ENCODE measurements at places on chromosomes 5 and 9.

GRCh38 chr5:170361116-170361515 is 28.1 kb downstream of the KCNMB1 start:
- no peak for DNase-seq

DNA sequence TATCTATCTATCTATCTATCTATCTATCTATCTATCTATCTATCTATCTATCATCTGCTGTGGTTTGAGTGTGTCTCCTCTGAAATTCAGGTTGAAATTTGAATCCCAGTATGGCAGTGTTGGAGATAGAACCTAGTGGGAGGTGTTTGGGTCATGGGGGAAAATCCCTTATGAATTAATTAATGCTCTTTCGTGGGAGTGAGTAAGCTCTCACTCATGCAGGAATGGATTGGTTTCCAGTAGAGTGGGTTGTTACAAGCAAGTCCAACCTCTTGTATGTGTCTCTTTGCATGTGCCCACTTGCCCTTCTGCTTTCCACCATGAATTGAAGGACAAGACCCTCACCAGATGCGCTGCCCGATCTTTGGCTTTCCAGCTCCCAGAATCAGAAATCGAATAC is 113.0 kb downstream of the ANXA1 start:
- peak; percentile 33 for DNase-seq

GRCh38 chr5:95081500-95081960 is 203.4 kb downstream of the MCTP1 start:
- DNase-seq, result peak; percentile 84

- peak; percentile 30 for DNase-seq
Observed at GRCh38 chr9:91310037-91310436, 51.7 kb downstream of the AUH start.

DNA sequence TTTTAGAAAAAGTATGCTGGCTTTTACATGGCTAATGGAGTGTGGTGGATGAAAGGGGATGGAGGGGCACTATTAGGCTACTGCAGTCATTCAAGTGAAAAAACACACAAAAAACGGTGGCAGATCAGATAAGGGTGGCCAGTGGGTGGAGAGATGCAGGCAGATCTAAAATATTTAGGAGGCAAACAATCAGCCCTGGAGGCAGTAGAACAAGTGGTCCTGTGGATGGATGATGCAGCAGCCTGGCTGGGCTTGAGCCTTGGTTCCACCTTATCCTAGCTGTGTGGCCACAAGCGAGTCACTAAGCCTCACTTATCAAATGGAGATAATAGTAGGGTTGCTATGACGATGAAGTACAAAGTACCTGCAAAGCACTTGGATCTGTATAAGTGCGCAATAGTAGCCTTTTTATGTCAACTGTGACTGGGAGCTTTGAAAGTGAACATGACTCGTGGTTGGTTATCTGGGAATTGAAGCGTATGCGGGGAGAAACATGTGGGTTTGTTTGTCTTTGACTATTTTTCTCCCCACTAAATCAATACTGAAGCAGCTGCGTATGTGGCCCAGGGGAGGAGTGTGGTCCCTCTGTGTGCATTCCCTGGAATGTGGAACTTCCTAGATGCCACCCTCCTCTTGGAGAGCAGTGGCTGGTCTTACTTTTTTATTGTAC is 20.2 kb downstream of the NSG2 start:
- no peak for DNase-seq

GRCh38 chr5:589588-589987 is 22.6 kb upstream of the CEP72 start:
- DNase-seq, result no peak

- DNase-seq, result no peak
Observed at GRCh38 chr5:134608555-134608954, 24.1 kb downstream of the SAR1B start.

GRCh38 chr5:166551384-166551783 is 1740.1 kb upstream of the WWC1 start:
- DNase-seq, result no peak

- peak; percentile 88 for DNase-seq
Observed at GRCh38 chr9:81686614-81687520, 2.5 kb downstream of the TLE1 start.

GRCh38 chr5:113197456-113198200 is 221.0 kb downstream of the DCP2 start:
- DNase-seq, result no peak

DNA sequence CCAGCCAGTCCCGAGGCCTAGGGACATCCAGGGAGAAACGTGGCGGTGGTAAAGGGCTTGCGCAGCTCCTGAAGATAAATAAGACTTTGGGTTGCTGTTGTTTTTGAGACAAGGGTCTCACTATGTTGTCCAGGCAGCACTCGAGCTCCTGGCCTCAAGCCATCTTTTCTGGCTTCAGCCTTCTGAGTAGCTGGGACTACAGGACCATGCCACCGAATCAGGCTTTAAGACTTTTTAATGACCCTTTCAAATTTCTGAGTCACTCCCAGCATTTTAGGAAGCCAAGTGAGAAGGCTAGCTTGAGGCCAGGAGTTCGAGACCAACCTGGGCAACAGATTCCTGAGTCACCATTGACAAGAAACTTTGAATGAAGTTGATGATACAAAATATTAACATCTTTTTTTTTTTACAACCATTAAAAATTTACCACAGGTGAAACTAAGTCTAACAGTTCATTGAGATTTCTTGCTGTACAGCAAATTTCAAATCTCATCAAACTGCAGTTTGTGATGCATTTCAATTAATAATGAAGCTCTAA is 817 bp upstream of the GNE start:
- no peak for DNase-seq

DNA sequence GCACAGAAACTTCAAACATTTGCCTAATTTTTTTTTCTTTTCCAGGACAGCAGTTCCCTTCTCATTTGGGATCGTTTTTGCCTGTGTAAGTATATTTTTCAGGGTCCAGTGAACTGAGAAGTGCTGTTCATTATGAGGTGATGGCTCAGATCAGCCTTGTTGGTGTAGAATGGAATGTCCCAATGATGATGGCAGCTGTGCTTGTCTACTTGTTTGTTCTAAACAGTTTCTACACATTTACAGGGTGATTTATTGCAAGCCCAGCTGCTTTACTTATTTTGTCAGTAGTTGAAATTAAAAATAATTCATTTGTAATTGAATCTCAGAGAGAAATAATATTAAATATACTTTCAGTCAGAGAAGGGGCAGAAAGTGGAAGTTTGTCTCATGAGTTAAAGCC is 337.6 kb upstream of the SEMA6A start:
- no peak for DNase-seq

GRCh38 chr9:35656348-35656747 is 1.5 kb downstream of the RMRP start:
- DNase-seq, result no peak

GRCh38 chr5:10620346-10620745 is 56.5 kb downstream of the ANKRD33B start:
- no peak for DNase-seq

DNA sequence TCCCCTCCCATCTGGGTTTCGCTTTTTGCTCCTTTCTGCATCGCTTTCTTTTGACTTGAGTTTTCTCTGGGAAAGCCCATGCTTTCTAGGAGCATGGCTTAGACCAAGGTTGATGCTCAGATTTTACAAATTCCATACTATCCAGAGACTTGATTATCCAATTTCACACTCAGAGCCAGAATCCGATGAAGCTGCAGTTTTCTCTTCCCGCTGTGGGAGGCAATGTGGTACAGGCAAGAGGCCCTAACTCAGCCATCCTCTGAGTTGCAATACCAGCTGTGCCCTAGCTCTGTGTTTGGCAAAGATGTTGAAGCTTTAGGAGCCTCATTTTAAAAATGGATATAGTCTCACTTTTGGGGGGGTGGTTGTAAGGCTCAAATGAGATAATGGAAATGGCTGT is 85.1 kb downstream of the BRINP1 start:
- no peak for DNase-seq

DNA sequence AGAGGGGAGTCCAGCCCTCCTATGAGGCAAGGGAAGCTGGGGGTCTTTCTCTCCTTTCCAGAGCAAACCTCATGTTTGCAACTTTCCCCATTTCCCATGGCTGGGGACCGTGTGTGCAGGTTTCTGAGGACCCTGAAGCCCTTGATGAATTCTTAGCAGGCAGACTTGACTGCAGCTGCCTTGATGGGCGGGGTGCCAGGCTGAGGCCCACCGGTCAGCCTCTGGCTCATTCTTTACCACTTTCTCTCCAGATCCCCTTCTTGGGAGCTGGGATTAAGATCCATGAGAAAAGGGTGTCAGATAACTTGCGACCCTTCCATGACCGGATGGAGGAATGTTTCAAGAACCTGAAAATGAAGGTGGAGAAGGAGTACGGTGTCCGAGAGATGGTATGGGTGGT is 30.0 kb upstream of the FOXI1 start:
- DNase-seq, result no peak

- DNase-seq, result no peak
Observed at GRCh38 chr9:105993921-105994715, 299.8 kb downstream of the TMEM38B start.

GRCh38 chr5:63743096-63743798 is 219.0 kb downstream of the HTR1A start:
- DNase-seq, result no peak

DNA sequence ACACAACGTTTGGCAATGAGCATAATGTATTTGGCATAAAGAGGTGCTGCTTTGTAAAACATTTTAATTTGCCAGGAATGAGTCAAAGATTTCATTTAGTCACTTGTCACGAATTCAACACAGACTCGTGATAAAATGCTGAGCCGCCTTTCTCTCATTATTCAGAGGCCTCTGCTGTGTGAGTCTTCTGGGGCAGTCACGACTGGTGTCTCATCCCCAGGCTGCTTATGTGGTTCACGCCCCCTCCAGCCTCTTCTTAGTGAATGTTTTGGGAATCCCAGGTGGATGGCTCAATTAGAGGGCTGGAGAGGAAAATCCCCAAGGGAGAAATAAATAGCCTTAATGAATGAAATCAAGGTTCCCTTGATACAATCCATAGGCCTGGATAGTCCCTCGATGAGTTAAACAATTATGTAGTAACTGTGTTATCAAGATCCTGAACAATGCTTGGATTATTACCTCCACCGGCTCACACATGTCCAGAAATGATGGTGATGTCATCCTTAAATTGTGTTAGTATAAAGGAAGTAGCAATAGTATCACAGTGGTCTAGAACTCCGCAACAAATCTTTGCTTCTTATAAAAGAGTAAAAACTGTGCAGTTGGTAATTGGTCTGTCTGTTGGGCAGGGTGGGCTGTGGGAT is 192.1 kb upstream of the ADAMTS16 start:
- no peak for DNase-seq

DNA sequence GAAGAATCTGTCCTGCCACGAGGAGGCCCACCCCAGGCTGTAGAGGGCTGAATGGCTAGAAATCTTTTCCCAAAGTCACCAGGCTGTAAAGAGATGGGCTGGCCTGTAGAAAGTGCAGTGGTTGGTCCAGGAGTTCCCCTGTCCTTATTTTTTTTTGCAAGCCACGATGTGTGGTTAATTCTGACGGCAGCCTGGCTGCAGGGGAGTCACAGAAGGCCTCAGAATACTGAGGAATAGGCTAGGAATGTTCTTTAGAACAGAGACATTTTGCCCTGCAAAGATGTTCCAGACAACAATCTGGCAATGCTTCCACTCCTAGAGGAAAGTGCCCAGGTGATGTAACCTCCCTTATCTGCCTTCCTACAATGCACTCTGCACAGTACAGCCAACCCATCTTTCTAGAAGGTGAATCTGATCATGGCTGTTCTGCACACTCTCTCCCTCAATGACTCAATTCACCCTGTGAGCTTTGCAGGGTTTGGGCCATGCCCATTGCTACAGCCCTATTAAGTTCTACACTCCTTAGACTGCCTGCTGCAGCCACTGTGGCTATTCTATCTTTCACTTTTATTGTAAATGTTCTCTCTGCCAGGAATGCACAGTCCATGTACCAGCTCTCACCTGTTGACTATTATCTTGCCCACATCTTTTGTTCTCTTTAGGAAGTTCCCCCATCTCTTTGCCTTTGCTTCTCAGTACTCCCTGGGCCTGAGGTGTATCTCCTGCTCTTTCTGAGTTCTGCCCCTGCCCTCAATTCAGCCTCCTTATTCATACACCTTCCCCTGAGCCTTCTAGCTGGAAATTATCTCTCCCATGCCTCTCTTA is 377.8 kb upstream of the CLINT1 start:
- DNase-seq, result no peak

GRCh38 chr9:80964914-80965313 is 724.4 kb downstream of the TLE1 start:
- DNase-seq, result no peak

- DNase-seq, result no peak
Observed at GRCh38 chr5:80318212-80318611, 1.6 kb upstream of the SPZ1 start.

- DNase-seq, result peak; percentile 39
Observed at GRCh38 chr9:131266266-131267229, 9.8 kb downstream of the FAM78A start.

DNA sequence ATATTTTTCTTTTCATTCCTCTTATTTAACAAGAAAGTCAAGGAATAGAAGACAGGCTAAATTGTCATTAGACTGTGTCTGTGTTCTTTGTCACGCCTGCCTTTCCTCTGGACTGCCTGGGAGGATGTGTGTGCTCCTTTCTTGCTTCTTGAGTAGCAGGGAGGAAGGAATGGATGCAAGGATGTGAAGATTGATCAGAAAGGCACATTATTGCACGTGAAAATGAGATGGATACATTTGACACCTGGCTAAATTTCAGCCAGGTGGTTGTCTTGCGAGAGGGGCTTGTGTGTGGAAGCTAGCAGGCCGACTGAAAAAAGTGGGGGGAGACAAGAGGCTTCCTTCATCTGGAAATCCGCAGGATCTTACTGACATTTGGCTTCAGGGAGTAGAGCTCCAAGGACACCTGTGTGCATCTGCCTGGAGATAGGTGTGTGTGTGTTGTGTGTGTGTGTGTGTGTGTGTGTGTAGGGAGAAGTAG is 200.1 kb downstream of the MEF2C start:
- no peak for DNase-seq

DNA sequence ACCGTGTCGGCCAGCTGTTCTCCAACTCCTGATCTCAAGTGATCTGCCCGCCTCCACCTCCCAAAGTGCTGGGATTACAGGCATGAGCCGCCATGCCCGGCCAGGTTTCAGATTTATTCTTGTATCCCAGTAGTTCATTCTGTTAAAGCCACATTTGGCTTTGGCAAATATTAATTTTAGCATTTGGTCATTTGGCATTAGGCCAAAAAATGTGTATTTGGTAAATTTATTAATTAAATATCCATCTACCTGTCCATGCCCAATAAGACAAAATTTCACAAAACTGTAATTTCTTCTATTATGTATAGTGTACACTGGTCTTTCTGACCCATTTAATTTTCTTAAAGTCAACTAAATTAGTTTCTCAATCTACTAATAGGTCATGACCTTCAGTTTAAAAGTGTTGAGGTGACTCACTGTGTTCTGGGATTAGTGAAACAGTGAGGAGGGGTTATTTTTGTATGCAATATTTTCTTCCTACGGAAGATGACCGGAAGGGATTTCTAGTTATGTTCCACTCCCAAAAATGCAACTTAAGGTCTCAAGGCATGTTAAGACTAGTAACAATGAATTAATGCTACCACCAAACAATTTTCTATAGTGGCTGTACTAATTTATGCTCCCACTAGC is 21.0 kb downstream of the OSTF1 start:
- peak; percentile 15 for DNase-seq

Measured in epithelial cell of esophagus (primary cell).